ENCODE measurements at places on chromosomes 1 and 21. TPM values are rescaled to one million over a fixed set of nuclear protein-coding genes. Genes with fewer than 3 reads are reported as not detected.

The FAM43B gene
- not detected for total RNA-seq

DNA sequence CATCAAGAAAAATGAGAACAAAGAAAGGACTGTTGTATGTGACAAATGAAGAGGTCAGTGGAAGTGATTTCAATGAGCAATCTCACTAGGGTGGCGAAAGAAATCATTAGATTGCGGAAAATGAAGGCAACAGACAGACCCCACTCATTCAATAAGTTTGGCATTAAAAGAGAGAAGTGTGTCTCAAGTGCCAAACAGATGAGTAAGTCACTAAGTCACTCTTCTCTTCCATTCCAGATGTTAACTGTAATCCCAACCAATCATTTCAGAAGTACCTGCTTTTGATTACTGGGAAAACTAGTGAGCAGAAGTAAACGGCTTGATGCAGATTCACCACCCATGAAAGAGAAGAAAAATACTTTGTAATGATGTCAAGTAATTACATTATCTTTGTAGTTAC is 144.3 kb upstream of the PRMT6 start:
- ATAC-seq: no peak

- ATAC-seq: no peak
These were observed 4.5 kb upstream of the TRIM17 start for GRCh38 chr1:228420968-228421826.

DNA sequence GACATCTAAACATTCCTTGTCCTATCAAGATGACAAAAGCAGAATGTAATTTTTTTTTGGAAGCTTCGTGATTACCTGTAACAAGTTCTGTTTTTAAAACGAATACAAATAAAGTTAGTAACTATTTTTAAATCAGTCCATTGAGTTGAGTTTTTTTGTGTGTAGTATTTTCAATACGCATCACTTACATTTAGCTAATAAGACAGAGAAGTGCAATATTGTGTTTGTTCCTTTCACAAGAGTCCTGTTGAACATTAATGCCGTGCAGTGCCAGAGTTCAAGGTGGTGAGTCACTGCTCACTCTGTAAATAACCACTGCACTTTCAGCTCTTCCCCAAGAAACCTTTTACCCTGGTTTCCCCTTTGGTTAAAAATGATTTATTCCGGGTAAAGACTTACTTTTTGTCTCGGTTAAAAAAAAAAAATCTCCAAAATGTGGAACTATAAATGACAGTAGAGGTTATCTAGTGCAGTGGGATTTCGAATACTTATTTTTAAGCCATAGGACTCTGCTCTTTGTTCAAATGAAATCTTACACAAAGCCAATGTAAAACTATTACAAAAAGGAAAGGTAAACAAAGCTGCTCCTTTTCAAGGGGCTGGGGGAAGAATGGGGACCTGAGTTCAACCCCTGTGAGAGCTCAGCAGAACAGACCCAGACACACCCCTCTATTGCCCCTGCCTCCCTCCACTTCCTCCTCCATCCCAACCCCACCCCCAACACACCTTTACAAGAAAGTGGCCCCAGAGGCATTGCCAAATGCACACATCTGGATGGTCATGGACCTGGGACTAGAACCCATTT is 14.8 kb upstream of the NCMAP start:
- ATAC-seq: peak; percentile 65

DNA sequence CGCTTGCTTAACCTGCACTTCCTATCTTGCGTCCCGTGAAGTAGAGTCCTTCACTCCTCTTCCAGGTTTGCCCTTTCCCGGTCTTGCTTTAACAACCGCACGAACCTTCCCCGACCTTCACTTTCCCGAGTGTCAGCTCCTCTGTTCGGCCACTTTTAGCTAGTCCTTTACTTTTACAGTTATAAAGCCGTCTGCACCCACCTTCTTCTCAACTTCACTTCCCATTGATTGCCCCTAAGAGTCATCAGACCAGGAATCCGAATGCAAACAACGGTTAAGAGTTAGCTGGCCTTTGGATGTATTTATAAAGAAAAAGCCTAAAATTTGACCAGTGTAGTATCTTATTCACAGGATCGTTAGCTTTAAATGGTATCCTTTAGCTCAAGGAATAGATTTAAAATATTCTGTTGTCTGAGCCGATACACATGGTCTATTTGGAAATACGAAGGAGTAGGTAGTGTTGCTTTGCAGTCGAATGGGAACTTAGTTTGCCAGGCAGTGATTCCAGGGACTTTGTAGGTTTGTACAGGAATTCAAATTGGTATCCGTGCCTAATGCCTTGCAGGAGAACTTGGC is 1.4 kb downstream of the PPP2R5A start:
- no peak for ATAC-seq

DNA sequence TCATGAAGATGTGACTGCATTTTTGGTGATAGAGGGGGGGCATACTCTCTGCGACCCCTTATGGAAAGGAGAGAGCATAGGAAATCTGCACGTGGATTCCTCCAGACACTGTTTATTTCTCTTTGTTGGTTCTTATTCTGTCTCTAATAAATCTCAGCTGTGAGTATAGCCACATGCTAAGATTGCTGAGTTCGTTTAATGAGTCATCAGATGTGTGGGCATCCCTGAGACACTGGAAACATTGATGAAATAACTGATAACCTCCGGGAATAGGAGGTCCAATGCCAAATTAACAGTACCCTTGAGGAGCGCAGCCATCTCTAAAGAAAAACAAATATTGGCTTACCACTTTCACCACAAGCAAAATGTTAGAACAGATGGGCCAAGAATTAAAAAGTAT is 880.2 kb upstream of the NEGR1 start:
- ATAC-seq: no peak

DNA sequence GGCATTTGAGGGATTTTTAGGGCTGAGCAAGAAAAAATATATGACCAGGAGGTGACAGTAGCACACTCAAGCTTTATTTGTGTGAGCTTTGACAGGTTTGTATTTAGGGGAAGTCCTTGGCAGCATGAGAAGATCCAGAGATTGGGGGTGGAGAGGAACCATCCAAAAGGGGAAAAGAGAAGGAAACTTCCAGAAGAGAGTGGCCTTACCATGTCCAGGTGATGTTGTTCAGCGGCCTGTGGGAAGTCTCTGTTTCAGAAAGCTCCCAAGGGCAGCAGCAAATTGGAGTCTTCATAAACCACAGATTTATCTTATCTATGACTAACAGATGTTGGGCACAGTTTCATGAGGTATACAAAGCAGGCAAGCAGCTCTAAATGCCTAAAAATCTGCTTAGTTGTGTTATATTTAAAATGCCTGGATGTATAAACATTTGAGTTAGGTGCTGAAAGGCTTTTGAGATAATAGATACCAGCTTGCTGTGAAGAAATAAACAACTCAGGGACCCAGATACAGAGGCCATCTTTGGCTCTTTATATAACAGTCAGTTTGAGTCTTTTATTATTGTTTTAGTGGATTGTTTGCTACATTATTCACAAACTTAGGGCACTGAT is 21.2 kb upstream of the ADAR start:
- no peak for ATAC-seq

DNA sequence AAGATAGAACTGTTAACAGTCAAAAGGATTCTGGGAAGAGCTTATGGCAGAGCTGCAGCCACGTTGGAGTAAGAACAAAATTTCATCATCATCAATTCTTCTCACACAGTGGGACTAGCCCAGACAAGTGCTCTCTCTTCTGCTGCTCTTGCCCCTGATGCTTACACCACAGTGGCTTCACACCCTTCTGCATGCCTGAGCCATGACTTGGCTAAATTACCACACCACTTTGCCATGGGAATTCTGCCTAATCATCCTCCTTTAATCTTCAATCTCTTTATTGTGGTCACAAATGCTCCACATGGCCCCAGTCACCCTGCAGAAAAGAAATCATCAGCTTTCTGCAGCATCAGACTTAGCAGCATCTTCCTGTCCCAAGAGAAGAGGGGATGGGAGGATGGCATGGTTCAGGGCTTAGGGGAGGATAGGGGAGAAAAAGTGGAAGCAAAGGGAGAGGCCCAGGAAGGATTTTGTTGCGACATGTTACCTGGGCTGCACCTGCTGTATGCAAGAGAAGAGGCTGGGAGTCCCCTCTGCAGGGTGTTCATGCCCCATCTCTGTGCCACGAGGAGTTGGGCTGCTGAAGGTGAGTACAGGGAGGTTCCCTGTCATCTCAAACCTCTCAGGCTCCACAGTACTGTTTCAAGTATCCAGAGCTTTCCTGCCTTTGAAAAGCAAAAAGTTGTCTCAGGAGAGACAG is 9.0 kb upstream of the RPTN start:
- peak; percentile 97 for ATAC-seq
